Motor neuron (in vitro differentiated cells): ENCODE measurements at places on chromosomes 5 and 9.

DNA sequence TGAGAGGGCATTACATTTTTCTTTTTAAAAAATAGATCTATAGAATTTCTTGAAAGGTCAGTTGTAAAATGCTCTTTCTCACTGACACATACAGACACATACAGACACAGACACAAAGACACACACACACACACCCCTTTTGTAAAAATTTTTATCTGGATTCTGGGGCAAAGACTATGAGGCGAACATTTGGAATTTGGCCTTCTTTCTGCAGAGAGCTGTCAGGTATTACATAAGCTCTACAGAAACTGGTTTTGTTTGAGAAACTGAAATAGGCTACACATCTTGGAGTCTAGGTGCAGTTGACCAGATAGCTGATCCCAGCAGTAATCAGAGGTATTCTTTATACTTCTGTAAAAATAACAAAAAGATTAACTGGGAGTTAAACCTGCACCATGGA, 315.9 kb upstream of the RPS23 start:
- no peak for ATAC-seq

DNA sequence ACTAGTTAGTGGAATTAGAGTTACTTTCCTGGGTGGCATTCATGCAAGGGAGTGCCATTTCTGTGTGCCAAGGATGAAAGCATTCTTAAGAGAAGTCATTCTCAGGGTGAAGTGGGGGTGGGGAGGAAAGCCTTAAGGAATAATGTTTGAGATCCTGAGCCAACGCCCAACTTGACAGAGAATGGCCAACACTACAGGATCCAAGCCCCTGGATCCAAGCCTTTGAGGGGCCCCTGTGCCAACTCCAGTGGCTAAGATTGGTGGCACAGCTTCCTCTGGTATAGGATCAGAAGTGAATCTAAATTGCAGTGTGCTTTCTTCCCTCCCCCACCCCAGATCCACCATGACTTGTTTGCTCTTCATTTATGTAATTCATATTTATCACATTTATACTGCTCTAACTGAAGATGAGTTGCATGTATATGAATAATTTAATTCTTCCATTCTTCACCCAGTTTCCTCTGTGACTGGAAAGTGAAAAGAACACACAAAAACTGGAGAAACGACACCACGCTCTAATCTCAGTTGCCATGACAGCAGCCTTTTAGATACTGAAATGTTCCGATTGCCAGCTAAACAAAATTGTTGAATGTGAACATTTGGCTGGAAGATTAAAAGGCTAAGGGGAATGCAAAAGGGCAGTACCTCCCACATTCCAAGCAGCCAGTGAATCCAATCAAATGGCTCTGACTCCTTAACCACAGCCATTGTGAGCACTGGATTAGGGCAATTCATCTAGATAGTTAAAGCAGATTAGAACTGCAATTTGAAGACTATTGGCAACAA, 4.5 kb downstream of the ZNF608 start:
- peak; percentile 6 for ATAC-seq

- ATAC-seq = no peak
These were observed 4.3 kb upstream of the SPATA6L start for GRCh38 chr9:4670591-4670990.

- ATAC-seq = no peak
These were observed 87.2 kb downstream of the LMNB1 start for GRCh38 chr5:126864042-126864688.

DNA sequence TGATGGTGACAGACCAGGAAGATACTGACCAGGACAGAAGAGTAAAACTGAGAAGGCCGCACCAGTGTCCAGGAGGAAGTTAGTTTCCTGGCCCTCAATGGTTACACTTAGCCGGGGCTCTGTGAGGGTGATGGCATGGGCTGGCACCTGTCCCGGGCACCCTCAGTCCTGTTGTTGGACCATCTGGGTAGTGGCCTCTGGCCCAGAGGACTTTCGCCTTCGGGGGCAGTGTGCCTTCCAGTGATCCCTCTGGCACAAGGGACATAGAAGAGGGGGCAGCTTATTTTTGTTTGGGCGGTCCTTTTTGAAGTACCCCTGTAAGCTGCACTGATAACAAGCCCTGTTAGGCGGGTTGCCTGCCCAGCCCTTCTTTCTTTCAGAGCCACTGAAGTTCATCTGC, 1108.6 kb downstream of the TAF11L14 start:
- ATAC-seq = no peak

DNA sequence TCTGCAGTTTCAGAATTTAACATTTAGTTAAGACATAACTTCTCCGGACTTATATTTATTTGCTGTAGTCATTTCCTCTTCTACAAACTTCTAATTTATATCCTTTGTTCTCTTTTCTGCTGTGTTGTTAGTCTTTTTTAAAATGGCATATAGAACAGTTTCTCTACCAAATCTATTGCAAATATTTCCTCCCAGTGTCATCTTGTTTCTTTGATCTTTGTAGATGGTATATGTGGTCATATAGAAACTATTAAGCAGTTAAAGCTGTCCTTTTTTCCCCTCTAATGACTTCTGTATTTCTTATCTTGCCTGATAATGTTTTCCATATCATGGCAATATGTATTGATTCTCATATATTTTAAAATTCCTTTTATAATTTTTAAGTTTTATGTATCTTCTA, 264.5 kb downstream of the MCTP1 start:
- no peak for ATAC-seq
